Amniotic stem cell (primary cell): ENCODE measurements at places on chromosomes 6 and 20.

GRCh38 chr6:70857387-70858077 is 99.3 kb downstream of the B3GAT2 start:
- DNase-seq = no peak

DNA sequence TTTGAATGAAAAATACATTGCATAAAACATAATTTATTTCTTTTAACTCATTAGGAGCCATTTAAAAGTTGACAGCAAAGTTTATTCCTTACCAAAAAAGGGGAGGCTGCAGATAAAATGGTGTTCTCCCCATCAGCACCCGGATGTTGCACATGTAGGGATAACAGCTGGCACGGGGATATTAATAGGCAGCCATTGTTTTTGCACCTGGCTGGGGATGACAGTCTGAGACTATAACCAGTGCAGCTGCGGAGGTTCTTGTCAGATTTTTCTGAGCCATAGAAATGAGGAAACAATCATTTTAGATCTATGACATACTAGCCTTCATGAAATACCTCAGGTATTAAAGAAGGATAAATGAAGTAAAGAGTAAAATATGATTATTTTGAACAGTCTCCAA is 20.1 kb upstream of the HECA start:
- no peak for DNase-seq

- DNase-seq = no peak
These were observed 114.0 kb downstream of the MYO6 start for GRCh38 chr6:75863001-75863400.

DNA sequence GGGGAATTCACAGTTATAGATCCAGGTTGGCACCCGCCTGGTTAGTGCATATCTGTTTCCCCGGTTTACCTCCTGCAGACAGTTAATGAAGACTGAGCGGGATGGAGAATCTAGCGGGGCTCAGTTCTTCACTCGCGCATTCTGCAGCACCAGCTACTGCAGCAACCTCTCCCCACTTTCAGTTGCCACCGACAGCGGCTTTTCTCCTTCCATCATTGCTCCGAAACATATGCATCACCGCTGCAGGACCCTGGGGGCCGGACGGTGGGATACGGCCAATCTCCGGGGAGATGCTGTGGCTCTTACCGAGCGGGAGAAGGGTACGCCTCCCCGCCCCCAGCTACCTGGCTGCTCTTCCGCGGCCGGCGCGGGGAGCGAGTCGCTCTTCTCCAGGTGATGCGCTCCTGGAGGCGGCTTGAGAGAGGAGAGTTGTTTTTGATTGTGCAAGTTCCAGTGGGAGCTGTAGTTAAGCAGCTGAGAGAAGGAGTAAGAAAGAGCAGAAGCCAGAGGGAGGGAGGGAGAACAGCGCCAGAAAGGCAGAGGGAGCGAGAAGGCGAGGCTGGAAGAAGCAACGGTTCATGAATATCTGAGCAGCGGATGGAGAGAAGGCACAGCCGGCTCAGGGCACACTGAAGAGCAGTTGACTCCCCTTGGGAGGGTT is at the start of gene SGK1:
Gene SGK1, minus strand, starts transcription at position 642 of the 661 bp plus-strand sequence. CDS start 652 bp downstream, outside the sequence.
- no peak for DNase-seq

- DNase-seq = no peak
These were observed 37.6 kb downstream of the RSPH3 start for GRCh38 chr6:158962371-158962770.

DNA sequence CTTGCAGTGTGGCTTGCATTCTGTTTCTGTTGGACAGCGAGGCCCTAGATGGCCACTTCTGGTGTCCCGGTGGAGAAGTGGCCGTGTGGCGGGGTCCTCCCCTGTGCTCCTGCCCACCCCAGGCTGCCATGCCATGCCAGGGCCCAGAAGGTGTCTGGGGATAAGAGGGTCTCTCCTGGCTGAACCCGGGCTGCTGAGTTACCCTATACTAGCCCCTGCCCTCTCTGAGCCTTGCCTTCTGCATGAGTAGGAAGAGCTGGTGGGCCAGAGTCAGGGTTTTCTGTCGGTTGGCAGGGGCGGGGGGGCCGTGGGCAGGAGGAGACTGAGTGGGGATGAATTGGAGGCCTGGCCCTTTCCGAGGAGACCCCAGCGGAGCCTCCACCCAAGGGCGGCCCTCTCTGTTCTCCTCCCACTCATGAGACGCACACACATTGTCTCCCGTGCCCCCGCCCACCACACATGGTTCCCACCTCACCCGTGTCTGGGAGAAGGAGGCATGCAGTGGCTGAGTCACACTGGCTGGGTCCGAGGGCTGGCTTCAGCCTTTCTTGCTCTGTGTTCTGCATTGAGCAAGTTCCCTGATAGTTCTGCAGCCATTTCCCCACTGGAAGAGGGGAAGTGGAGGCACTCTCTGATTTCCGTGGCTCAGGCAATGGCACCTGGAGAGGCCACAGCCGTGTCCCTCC is 24.6 kb downstream of the VSTM2L start:
- no peak for DNase-seq

DNA sequence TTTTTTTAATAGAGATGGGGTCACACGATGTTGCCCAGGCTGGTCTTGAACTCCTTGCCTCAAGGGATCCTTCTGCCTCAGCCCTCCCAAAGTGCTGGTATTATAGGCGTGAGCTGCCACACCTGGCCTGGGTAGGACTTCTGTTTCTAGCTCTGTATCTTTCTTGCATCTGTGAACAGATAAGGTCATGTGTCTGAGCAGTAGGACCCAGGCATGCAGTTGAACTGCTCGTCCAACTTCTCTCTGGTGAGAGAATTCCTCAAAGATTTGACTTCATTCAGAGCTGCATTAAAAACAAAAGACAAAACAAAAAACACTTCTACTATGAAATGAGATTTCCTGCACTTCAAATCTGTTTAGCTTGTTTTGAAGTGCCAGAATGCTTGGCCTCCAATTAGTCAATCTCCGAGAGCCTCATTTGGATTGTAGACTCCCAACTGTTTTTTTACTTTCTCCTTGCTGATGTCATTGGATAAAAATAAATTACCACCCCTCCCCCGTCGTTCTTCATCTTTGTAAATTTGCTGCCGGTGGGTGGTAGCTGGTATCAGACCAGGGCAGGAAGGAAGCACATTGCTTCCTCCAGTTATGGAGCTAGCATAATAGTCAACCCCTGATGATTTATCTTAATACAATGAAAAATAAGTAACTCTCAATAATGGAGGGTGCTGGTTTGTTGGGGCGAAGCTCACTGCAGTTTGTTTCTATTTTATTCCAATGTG is 17.6 kb downstream of the CD109 start:
- no peak for DNase-seq

GRCh38 chr6:46251583-46252339 is 81.0 kb upstream of the ENPP5 start:
- no peak for DNase-seq

- peak; percentile 21 for DNase-seq
These were observed 52.3 kb upstream of the IFNGR1 start for GRCh38 chr6:137271245-137272183.

- DNase-seq = no peak
These were observed 291.1 kb downstream of the GJA1 start for GRCh38 chr6:121726596-121726995.

DNA sequence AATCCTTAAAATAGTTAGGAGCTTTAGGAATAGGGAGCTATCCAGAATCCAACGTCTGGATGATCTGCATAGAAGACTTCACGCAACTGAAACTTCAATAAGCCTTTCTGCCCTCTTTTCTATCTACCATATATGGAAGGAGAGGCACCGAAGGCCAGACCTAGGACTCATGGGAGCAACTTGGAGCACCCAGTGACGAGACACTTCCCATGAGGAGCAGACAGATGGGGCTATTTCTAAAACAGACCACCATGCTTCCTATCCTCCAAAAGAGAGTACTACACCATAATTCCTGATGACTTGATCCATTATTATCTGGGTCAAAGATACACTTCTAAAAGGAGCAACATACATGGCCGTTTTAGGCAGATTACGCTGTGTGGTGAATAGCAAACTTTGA is 6.0 kb downstream of the RPP40 start:
- no peak for DNase-seq

- DNase-seq = no peak
These were observed 22.4 kb upstream of the SNX9 start for GRCh38 chr6:157800420-157801237.

- DNase-seq = no peak
These were observed 8.7 kb upstream of the ECT2L start for GRCh38 chr6:138787138-138787537.

DNA sequence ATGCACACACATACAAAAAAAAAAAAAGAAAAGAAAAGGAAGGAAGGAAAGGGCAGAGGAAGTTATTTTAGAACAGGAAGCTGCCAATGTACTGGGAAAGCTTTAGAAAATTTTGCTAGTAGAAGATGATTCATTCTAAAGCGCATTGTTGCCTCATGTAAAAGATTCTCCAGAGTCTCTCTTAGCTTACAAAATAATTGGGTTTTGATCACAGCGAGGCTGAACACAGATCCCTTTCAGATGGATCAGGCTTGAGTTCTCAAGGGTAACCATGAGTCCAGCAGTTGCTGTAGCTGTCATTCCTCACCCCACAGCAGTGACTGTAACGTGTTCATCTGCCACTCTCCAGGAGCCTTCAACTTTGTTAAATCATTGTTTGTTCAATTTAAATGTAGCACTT is 81.9 kb downstream of the PHACTR2 start:
- DNase-seq = no peak

GRCh38 chr6:28940294-28940857 is 16.6 kb upstream of the TRIM27 start:
- DNase-seq = no peak

GRCh38 chr20:33653218-33653899 is 8.8 kb upstream of the C20orf144 start:
- peak; percentile 33 for DNase-seq

- DNase-seq = no peak
These were observed 2.3 kb downstream of the THBD start for GRCh38 chr20:23047001-23047737.

DNA sequence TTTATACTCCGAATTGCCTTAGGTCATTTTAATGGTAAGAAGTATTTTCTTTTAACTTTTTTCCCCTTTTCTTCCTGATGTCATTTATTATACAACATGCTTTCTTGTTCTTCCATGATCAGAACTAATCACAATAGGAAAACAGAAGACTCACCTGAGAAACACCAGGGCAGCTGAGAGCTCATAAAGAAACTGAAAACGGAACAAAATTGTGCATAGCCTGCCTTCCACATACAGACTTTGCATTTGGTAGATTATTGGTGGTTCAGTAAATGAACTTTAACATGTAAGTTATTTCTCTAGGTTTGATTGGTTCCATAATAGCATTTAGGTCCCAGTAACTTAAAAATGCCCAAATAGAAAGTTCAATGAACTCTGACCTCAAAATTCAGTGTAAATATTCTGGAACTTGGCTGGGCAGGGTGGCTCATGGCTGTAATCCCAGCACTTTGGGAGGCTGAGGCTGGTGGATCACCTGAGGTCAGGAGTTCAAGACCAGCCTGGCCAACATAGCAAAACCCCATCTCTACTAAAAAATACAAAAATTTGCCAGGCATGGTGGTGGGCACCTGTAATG is 161.1 kb upstream of the DTNBP1 start:
- DNase-seq = no peak

- DNase-seq = no peak
These were observed 55.0 kb downstream of the FILIP1 start for GRCh38 chr6:75438442-75439116.

DNA sequence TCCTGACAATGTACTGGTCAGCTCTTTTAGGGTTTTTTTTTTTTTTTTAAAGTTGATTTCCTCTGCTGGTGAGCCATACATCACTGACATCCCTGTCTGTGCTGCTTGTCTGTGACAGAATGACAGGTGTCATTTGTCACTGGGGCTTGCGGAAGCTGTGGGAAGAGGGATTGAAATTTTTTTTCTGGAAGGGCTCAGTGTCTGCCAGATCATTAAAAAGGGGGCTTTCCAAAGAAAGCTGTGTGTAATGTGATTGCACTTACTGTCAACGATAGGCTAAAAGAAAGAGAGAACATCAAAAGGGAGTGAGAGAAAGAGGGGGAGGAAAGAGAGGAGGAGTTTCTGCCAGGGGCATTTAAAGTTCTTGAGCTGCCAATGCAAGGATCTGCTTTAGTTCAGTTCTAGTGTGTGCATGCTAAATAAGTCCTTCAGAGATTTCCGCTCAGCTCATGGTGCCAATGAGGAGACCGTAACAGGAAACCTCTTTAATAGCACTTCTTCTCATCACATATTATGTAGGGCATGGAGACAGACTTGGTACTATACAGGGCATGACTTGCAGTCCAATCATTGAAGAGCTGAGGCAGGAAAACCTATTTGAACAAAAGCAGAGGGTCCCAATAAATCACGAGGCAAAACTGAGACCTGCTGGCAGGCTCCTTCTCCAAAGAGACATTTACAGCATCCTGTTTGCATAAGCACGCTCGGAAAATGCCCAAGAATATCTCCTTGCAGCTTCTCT is 177.2 kb downstream of the TSHZ2 start:
- no peak for DNase-seq

DNA sequence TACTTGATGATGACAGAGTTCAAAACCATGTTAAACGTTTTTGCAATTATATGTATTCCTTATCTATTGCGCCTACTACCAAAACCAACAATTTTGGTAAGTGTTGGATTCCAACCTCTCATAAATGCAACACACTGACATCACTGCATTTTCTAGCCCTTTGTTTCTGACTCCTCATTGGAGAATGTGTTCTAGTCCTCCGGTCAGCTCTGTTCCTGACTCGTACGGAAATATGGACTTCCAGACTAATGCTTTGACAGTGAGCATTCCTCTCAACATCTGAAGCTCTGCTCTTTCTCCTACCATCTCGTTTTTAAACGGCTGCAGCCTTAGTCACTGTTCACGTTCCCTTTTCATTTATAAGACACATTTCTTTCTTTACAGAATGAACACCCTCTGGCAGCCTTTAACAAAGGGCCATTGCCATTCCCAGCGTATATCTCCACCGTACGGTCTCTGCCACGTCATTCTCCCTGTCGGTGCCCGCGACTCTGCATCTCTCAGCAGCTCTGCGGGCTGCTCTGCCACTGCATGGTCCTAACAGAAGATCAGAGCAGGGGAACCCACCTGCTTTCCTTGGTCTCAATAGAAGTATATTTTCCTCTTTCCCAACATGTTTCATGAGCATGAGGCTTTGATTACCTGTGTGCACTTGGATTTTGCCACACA is 103.0 kb upstream of the SYNDIG1 start:
- DNase-seq = no peak

- no peak for DNase-seq
These were observed 17.7 kb downstream of the CCDC167 start for GRCh38 chr6:37481711-37482605.

- DNase-seq = no peak
These were observed 575 bp upstream of the CNR1 start for GRCh38 chr6:88166493-88167351.

DNA sequence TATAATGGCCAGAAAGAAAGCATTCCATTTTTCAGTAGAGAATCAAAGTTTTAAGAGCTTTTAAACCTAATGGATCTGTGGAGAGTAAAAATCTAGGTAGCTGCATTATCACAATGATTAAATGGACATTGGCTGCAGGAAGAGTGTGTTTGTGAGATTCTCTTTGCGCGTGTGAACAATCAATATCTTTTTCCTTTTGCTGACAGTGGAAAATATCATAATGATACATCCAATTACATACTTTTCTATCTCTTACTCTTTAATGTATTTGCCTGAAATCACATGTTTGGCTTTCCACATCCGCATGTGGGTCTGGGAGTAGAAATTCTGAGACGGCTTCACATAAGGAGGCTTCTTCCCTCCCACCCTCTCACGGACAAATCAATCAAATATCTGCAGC is 69.8 kb upstream of the DUSP22 start:
- DNase-seq = no peak
